NCI-H1417 (cell line): ENCODE measurements at places on chromosomes 7 and 10.

GRCh38 chr10:125064681-125065492, 95.5 kb downstream of the CTBP2 start:
- no peak for DNase-seq

DNA sequence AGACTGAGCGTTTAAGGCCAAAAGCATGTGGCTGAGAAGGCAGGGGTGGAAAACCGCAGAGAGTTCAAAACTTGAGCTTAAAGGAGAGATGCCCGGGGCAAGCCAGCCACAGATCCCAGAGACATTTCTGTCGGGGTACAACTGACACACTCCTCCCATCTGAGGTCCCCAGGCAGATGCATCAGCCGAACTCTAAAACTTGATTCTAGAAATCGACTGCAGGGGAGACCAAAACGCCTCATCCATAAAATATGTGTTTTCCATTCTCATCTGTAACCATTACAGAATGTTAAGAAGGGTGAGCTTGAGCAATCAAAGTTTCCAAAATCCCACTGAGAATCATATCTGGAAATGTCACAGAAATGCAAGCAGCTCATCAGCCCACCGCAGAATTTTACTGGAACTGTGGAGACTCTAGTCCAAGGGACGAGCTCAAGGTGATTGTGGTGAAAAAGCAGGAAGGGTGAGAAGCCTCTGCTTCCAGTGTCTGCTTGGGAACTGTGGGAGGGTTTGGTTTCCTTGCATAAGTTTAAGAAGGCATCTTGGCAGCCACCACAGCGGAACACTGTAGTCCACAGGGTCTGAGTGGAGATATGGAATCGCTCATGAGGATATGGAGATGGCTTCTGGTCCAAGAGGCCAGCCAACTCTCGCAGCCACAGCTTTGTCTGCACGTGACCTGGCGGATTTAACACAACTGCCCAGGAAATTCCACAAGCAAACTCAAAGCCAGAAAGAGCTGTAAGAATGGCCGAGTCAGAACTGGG, 249.2 kb downstream of the SFMBT2 start:
- DNase-seq, result no peak

DNA sequence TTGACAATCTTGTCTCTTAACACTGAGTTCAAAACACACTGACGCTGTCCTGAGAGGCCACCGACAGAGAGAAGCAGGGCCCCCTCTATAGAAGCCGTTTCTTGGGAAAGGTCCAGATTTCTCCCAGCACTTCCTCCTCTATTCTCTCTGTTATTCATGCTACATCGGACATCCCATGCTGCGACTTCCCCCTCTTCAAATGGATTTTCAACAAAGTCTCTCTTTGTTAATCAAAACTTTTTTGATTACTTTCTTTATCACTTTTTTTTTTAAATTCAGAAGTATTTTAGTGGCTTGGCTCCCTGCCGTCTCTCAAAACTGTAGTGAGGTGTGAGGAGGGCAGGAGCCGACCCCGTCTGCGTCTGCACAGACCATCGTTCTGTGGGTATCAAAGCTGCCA, 298.9 kb upstream of the PITRM1 start:
- no peak for DNase-seq

GRCh38 chr7:30813466-30813865, 42.2 kb downstream of the MINDY4 start:
- no peak for DNase-seq

GRCh38 chr10:121596689-121597503, 1.3 kb downstream of the FGFR2 start:
- no peak for DNase-seq
